ENCODE measurements at places on chromosomes 6 and 20. TPM values are rescaled to one million over a fixed set of nuclear protein-coding genes. Genes with fewer than 3 reads are reported as not detected.

- DNase-seq, result no peak
Measured at GRCh38 chr20:3751675-3752385, 15.7 kb downstream of the ADISSP start.

DNA sequence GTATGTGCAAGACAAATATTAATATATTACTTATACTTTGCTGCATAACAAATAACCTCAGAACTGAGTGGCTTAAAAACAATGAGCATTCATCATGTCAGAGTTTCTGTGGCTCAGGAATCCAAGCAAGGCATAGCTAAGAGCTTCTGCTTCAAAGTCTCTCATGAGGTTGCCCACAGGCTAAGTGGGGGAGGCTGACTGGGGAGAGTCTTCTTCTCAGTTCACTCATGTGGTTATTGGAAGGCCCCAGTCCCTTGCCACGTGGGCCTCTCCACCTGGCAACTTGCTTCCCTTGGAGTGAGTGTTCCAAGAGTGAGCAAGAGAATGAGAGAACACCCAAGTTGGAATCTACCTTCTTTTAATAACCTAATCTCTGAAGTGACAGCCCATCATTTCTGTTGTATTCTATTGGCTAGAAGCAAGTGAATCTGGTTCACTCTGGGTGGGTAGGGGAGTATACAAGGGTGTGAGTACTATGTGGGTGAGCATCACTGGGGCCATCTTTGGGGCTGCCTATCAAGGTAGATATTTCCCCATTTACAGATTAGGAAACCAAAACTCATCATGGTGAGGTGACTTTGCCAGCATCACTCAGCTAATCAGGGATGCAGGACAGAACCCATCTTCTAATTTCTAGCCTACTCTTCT, 36.0 kb downstream of the DNAH8 start:
- no peak for DNase-seq

DNA sequence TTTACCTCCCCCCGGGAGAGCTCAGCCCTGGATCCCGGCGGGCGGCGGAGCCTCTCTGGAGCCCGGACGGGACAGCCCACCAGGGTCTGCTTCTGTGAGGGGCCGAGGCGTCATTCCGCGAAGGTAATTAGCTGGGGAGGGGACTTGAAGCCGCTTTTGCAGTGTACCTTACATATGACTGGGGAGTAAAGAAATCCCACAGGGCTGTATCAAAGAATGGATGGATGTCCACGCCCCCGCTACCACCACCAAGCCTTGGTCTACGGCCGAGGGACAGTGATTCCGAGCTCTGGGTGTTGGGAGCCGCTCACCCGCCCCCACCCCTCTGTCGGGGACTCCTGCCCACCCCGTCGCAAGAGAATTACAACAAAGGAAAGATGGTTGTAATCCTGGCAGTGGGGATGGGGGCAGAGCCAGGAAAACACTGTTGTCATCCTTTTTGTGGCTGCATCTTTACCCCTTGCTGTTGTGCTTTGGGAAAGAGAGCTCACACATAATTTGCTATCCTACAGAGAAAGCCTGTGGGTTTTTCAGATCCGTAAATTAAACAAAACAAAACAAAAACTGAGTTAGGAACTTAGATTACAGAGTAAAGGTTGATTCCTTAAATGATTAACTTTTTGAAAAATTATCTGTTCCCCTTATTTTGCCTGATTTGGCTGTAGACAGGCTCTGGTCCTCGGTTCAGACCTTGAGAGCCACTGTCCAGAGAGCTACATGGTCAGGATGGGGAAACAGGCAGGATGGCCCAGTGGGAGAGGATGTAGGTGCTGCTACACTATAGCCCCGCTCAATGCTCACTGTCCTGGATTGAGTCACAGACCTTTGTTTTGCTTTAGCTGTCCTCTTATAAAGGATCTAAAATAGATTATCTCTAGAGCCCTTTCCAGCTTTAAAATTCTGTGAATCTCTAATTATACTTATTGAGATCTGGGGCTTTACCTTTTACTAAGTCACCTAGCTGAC, 997 bp upstream of the FBXO30 start:
- DNase-seq, result no peak

DNA sequence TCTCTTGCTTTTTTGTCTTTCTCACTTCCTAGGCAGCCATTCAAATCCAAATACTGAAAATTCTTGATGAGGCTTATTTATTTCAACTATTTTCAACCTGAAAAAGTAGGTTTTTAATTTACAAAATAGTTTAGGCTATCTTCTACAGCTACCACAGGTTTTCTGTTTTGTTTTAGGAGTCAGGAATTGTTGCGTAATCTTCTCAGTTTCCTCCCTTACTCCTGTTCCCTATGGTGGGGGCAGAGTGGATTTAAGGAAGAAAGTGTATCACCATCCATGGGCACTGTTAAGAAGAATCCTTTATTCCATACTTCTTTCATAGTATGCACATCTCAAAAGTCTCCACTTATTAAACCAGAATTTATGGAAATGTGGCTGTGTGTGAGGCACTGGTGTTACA, 182.4 kb downstream of the KHDC1L start:
- DNase-seq, result no peak

The CLDN20 gene
- total RNA-seq, result not detected

DNA sequence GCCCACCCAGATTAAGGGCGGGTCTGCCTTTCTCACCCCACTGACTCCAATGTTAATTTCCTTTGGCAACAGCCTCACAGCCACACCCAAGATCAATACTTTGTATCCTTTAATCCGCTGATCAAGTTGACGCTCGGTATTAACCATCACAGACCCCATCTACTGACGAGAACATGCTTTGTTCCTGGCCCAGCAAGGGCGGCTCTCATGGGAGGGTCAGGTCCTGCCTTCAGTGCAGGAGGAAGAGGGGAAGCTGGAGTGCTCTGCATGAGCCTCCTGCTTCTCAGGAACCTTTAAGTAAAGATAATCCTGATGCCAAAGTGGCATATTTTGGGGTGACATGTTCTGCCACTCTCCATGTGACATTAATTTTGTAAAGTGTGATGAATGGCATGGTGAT, 8.3 kb downstream of the KIF25 start:
- DNase-seq, result no peak

The CCN6 gene
- total RNA-seq, result not detected

DNA sequence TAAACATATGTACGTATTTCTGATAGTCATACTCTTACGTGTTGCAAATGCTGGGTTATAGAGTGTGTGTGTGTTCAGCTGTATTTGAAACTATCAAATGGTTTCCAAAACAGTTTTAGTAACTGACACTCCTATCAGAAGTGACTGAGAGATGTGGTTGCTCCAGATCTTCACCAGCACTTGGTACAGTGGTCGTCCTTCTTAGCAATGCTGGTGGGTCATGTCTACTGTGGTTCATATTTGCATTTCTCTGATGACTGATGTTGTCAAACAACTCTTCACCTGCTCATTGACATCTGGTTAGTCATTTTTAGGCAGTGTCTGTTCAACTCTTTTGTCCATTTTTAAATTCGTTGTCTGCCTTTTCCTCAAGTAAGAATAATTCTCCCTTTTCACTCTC, 259.3 kb downstream of the KIF16B start:
- DNase-seq, result no peak

DNA sequence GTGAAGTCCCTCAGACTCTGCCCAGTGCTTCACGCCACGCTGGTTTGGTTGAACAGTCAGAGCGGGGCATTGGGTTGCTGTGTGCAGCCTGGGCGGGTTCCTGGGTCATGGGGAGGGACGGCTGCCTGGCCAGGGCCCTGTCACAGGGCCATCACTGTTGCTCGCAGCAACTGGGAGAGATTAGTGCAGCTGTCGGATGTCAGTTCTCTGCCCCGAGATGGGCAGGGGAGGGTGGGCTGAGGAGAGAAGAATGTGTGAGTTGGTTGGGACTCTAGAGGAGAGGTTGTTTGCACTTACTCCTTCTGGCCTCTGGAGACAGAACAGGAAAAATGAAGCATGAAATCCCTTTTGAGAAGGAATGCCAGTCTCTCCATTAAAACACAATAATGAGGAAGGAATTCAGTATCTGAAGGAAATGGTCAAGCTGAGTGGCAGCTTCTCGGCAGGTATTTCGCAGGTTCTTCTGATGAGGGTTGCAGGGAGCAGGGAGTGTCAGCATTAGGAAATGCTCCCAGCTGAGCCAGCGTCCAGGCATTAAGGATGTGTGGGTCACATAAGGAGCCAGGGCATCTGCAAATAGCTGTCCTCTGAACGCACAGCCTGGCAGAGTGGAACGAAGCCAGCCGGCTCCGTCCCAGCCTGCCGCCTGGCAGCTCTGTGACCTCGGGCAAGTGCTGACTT, 95.9 kb downstream of the SSR1 start:
- DNase-seq, result no peak

GRCh38 chr6:156866220-156867015, 89.2 kb downstream of the ARID1B start:
- no peak for DNase-seq

DNA sequence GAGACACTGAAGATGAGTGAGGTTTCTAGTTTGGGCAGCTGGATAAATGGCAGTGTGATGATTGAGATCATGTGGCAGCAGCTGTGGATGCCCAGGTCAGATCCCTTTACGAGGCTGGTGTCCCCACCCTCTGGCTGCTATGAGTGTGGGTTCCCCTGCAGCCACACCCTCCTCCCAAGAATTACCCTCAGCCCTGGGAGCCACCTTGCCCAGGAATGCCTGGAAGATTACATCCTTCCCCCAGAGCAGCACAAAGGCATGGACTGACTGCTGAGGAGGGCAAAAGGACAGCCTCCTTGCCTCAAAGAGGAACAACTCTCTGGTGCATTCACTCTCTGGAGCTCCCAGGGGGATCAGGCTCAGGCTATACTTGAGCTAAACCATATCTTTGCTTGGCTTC, 15.0 kb upstream of the PKHD1 start:
- DNase-seq, result no peak

GRCh38 chr6:20060252-20060651, 152.0 kb downstream of the MBOAT1 start:
- no peak for DNase-seq

The SLC22A2 gene
- not detected for total RNA-seq

GRCh38 chr20:37415118-37416085, 69.5 kb downstream of the SRC start:
- no peak for DNase-seq

The TREM2 gene
- not detected for total RNA-seq

The HUS1B gene
- total RNA-seq, result 1.3 TPM

DNA sequence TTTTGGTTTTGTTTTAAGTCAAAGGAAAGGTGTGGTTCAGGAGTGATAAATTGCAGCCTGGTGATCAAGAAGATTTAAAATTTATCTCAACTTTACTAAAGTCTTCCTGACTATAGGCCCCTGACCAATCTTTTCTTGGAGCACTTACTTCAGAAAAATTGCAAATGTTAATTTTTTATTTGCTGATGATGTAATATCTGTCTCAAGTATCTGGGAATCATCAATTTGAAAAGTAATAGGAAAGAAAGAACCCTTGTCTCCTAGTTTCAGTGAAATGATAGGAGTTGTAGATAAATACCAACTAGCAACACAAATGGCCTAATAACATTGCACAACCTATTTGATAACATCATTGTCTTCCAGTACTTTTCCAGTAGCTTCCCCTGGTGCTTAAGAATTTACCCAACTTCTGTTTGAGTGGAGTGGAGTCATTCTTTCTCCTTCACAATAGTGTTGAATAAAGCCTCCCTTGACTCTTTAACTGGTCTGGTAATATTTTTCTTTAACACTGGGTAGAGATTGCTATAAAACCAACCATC, 648.3 kb upstream of the ADGRB3 start:
- DNase-seq, result no peak

All from progenitor cell of endocrine pancreas (in vitro differentiated cells).